ENCODE measurements at places on chromosomes 1 and 21. TPM values are rescaled to one million over a fixed set of nuclear protein-coding genes. Genes with fewer than 3 reads are reported as not detected.

DNA sequence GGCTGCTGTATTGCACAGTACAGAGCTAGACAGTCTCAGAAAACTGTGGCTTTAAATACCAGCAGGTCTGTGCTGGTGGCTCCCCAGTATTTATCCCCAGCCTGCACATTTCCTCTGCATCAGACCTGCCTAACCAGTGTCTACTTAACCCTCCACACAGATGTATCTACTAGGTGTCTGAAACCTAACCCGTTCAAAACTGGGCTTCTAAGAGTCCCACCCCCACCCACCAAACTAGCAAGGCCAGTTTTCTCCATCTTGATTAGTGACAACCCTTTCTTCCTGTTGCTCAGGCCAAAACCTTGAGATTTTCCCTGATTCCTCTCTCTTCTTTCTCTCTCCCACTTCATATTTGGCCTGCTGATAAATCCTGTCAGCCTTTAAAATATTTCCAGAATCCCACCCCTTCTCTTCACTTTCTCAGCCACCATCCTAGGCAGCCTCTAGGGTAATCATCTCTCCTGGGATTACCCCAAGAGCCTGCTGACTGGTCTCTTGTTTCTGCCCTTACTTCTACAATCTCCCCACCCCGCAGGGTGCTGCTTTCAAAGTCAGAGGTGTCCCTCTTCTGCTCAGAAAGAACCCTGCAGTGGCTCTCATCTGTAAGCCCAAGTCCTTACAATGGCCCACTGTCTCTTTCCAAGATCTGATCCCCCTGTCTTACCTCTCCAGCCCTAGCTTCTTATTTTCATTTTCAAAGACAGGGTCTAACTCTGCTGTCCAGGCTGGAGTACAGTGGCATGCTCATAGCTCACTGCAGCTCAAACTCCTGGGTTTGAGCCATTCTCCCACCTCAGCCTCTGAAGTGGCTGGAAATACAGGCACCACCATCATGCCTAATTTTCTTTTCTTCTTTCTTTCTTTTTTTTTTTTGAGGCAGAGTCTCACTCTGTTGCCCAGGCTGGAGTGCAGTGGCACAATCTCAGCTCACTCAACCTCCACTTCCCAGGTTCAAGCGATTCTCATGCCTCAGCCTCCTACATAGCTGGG is 45.2 kb downstream of the H3-3A start:
- DNase-seq, result no peak

GRCh38 chr1:201827321-201828216 is 1.4 kb upstream of the IPO9 start:
- no peak for DNase-seq

The OR2L13 gene
- not detected for total RNA-seq

The EPHA8 gene
- total RNA-seq, result not detected

DNA sequence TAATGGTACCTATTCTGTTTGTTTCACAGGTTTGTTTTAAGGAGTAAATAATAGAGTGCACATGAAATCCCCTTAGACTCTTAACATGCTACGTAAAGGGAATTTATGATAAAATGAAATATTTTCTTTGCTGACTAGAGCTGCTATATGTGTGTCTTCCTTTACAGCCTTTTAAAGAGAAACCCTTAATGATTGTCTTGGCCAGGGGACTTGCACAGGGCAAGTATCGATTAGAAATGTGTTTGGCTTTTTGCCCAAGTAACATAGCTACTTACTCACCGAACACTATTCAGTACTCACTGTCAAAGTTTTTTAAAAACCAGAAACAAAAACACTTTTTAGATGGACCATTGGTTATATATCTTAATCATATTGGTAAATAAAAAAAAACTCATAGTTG is 71.3 kb upstream of the KIAA1614 start:
- no peak for DNase-seq

The HTR6 gene
- not detected for total RNA-seq

GRCh38 chr1:50527249-50527986 is 104.2 kb upstream of the DMRTA2 start:
- DNase-seq, result no peak

The SLC22A15 gene
- 8.3 TPM for total RNA-seq

The LYPLA2 gene
- 32.3 TPM for total RNA-seq

GRCh38 chr1:24191860-24192259 is 4.8 kb upstream of the IFNLR1 start:
- no peak for DNase-seq

- no peak for DNase-seq
These were observed 3.3 kb downstream of the AMPD2 start for GRCh38 chr1:109622895-109623294.

DNA sequence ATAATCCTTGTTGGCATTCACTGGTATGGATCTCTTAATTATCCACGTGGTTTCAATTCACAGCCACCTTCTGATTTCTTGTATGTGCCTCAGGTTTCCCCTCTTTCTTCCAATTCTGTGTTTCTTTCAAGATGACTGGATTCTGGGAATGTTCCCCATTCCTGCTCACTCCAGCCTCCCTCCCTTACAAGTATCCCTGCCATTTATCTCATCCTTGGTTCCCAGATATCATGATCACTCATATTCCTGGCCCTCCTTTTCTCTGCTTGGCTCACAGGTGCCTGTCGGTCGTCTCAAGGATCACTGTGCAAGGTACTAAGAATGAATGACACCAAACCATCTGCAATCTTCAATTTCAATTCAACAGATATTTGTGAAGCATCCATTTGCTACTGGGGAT is 279.2 kb downstream of the ASTN1 start:
- no peak for DNase-seq

DNA sequence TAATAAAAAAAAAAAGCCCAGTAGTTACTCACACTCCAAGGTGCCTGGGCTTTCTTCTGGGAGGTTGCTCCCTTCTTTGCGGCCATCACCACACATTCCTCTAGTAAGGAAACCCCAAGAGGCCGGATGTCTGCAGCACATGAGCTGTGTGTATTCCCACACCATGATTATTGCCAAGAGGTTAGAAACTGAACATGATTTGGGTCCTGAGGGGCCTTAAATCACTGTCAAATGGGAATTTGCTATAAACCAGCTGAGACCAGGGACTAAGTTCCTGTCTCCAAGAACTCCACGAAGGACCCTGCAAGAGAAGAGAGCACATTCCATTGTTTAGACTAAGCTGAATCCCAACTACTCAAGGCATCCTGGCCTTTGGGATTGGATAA is 85.3 kb upstream of the SSX2IP start:
- no peak for DNase-seq

The PROK1 gene
- 0.18 TPM for total RNA-seq

GRCh38 chr1:190479050-190479397 is 1.4 kb upstream of the BRINP3 start:
- no peak for DNase-seq

DNA sequence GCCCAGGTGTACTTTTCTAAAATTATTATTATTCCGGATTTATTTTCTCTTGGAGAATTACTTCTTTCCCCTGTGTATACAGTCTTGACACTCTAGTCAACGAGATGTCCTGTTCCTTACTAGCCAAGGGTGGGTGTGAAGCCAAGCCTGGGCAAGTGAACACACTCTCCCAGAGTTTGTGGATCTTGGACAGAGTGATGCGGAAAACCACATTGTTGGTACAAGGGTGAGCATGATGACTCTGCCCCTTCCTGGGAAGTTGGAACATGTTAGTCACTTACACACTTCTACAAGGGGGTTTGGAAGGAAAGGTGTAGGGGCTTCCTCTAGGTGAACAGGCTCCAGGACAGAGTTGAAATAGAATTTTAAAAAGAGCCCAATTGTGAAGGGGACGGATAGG is 20.0 kb upstream of the RD3 start:
- DNase-seq, result no peak

The PKP1 gene
- total RNA-seq, result 0.77 TPM

- no peak for DNase-seq
These were observed 915.2 kb downstream of the TTLL7 start for GRCh38 chr1:83083589-83084224.

The LDLRAD2 gene
- total RNA-seq, result not detected

DNA sequence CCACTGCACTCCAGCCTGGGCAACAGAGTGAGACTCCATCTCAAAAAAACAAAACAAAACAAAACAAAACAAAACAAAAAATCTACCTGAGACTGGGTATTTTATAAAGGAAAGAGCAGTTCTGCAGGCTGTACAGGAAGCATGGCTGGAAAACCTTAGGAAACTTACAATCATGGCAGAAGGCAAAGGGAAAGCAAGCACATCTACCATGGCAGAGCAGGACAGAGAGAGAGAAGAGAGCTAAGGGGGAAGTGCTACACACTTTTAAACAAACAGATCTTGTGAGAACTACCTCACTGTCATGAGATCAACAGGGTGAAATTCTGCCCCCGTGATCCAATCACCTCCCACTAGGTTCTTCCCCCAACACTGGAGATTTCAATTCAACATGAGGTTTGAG is 198.3 kb upstream of the SAMSN1 start:
- DNase-seq, result no peak

DNA sequence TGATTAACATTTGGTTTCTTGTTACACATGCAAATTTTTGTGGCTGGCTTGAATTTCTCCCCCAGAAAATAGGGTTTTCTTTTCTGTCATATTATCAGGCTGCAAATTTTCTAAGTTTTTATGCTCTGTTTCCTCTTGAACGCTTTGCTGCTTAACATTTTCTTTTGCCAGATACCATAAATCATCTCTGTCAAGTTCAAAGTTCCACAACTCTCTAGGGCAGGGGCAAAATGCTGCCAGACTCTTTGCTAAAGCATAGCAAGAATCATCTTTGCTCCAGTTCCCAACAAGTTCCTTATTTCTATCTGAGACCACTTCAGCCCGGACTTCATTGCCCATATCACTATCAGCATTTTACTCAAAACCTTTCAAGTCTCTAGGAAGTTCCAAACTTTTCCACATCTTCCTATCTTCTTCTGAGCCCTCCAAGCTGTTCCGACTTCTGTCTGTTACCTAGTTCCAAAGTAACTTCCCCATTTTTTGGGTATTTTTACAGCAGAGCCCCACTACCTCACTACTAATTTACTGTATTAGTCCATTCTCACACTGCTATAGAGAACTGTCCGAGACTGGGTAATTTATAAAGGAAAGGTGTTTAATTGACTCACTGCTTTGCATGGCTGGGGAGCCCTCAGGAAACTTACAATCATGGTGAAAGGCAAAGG is 486.9 kb upstream of the NCAM2 start:
- no peak for DNase-seq

The RBM15 gene
- total RNA-seq, result 19.6 TPM

DNA sequence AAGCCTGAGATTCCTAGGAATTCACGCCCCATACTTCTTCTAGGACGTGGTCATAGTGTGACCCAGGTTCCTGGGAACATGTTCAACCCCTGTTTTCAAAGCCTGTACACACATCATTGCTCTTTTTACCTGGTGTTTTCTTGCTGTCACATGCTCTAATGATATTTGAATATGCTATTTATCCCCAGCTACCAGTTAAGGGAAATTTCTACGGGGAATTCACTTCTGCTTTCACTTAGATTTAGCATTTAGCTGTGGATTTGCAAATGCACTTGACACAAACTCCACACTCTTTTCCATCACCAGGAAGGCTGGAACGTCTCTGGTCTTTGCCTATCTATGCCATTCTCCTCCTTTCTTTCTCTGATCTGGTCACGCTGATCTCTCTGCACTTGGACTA is 11.3 kb upstream of the SAMSN1 start:
- DNase-seq, result no peak

DNA sequence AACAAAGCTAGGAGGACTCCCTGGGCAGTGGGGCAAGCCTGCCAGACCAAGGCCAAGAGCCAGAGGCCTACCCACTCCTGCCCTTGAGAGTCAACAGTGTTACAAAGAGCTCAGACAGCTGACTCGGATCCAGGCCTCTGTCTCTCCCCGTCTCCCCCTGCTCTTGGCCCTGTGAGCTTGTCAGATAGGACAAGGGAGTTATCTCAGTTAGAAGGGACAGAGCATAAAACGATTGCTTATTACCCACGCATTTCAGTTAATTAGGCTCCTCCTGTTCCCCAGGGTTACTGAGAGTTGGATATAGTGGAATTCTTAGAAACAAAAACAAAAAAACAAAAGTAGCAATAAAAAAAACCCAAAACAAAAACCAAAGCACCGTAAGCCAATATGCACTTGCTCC is 1.3 kb downstream of the SLC41A1 start:
- DNase-seq, result peak; percentile 55

The AKR1A1 gene
- total RNA-seq, result 103 TPM

DNA sequence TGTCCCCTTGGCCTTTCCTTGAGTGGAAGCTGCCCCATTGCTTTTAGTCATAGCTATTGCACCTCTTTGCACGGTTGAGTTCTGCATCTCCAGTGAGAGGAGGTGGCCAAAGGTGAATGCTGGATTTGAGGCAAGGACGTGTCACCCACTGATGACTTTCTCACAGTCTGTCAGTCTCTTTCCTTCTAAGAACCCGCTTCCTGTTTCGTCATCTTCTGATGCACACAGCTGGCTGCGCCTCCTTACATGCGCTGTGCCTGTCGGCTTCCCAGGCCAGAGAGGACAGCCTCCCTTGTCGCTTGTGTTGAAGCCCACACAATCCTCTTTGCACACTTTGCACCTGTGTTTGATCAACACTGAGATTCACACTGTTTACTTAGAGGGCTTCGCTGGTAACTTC is 41.8 kb upstream of the PWP2 start:
- DNase-seq, result no peak

DNA sequence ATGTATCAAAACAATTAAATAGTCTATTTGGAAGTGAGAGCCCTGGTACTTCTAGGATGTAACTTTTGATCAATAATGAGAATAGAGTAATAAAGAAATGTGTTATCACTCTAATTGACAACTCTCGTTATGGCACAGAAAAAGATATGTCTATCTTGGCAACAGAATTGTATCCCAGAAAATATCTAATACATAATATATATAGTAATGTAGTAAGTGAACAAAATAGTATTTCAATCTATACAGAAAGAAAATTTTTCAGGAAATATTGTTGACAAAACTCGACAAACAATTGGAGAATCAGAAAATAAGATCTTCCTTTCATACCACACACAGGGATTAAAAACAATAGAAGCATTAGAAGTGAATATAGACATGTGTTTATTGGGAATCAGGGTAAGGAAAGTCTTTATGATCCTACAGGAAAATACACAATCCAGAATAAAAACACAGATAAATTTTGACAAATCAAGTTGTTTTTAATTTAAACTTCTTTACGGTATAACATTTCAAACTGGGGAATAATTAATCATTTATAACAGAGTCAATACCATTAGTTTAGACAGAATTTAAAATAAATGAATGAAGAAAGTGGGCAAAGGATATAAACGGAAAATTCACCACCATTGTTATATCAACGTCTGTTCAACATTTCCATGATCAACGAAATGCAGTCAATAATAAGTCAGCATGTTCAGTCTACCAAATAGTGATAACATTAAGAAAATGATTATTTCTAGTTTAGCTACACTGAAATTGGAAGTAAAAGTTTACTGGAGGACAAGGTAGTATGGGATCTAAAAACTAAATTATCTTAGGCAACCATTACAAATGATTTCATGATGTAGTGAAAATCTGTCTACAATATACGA is 1526.5 kb upstream of the TPTE start:
- no peak for DNase-seq

- no peak for DNase-seq
These were observed 54.6 kb downstream of the WNT2B start for GRCh38 chr1:112563341-112563740.
